Tibial nerve (tissue), 4 donors: ENCODE measurements at places on chromosomes 2 and 18.

GRCh38 chr2:119257198-119257597 lies 33.6 kb downstream of the STEAP3 start:
- no peak for DNase-seq

GRCh38 chr2:74691929-74692328 lies 37.9 kb downstream of the SEMA4F start:
- no peak for DNase-seq

GRCh38 chr2:11407413-11407812 lies 58.5 kb downstream of the E2F6 start:
- no peak for DNase-seq

DNA sequence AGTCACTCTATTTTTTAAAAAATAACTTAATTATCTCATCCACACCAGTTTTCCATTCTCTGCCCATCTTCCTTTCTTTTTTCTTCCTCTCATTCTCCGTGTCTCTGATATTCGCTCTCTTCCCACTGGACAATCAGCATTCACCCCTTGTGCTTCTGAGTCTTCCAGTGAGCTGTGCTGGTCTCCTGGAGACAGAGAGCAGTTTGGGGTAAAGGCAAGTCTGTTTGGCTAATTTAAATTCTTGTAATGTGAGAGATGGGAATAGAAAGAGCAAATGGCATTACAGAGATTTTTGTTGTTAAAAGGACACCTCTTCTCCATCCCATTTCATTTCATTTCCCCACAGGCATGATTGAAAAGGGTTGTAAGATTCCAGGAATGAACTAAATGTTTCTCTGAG lies 107.5 kb downstream of the DTNA start:
- no peak for DNase-seq

DNA sequence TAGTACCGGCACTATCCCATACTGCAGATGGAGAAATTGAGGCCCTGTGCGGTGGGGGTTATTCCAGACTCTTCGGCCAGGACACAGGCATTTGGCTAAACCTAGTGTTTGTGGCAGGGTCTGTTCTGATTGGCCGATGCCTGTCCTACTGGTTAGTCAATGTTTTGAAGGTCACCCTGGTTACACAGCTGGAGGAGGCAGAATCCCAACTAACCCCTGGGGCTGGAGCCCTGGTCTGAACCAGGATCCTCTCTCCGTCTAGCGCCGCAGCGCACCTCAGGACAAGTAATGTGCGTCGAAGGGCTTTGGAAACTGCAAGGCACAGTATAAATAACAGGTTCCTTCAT lies 19.4 kb downstream of the TEX44 start:
- DNase-seq, result peak; percentile 44
